Myocyte (in vitro differentiated cells): ENCODE measurements at places on chromosomes 11 and 22. TPM values are rescaled to one million over a fixed set of nuclear protein-coding genes. Genes with fewer than 3 reads are reported as not detected.

Gene SYNGR1
- 0.29 and 4.9 TPM in 2 replicates for total RNA-seq

- DNase-seq, result no peak
Measured at GRCh38 chr11:108239076-108239475, 16.2 kb downstream of the ATM start.

Gene PANX3
- not detected in 2 replicates for total RNA-seq

GRCh38 chr11:86639137-86639536 is 33.3 kb downstream of the ME3 start:
- no peak for DNase-seq

DNA sequence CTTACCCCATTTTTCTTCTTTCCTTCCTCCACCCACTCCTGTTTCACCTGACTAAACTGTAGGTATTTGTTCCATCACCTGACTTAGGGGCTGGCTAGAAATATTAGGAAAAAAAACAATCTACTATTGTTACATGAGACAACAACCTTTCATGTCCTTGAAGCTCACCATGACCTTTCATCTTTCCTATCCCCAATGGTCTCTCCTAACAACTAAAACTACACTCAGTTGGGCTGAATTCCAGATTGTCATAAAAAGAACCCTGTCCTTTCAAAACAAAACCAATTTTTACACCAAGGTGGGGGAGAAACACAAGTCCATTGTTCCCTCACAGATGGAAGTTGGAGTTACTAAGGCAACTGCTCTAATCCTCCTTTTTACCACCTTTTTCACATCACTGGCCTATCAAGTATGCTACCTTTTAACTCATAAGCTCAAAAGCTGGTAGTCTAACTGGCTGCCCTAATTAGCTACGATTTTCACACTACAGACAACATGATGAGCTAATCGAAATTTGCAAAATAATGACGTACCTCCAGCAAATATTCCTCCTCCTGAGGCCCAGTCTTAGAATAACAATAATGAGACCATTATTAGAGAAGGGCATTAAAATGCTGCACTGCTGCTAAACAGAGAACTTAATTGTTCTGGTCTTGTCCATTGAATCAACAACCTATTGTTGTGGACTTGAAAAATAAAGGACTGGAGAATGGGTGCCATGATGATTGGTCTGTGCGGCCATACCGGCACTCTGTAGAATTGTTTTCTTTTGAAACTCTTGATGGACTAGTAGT is 46.5 kb upstream of the SOX6 start:
- no peak for DNase-seq
